Peyer's patch (tissue), 4 donors: ENCODE measurements at places on chromosomes 2 and 18.
A peak's percentile ranks its signal among the peaks of the same experiment; 100 is the strongest.

DNA sequence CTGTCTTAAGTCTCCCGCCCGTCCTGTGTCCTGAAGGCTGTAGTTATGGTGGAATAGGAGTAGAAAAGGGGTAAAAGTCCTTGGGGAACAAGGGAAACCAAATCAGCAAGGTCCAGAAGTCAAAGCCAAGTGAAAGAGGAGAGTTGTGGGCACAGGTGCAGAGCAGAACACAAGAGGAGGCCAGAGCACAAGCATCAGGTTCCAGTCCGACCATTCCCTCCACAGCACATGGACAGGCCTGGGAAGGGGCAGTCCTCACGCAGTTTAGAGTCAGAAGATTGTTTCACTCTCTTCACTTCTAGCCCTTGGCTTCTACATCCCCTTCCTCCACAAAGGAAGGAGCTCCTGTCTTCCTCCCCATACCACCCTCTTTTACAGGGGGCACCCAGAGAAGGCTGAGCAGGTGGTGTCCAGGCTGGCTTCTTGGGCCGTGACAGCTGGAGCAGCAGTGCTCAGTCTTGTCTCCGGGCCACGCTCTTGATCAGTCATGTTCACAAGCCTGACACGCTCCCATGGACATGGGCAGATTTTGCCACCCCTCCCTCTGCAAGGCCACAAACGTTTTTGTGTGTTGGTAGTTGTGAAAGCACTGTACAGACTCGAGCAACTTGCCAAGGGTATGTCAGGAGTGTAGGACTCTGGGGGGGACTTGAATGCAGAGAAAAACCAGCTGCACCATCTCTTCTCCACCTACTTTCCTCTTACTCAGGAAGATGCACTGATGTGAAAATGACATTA lies 138.5 kb upstream of the DAPL1 start:
- no peak for DNase-seq

DNA sequence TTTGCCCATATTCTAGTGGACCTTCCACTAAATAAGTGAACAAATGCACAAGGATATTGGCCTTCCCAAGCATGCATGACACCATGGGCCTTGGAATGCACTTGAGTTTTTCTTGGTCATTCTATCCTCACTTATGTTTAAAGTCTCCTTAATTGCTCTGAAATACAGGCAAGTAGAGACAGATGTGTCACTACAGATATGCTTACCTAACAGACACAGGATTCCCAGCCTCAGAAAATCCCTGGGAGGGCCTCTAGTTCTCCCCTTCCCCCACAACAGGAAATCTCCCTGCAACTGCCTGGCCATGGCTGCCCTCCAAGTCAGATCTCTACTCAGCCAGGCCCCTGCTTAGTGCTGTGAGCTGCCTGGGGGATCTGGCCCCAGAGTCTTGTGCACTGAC lies 445.2 kb downstream of the IRS1 start:
- DNase-seq: no peak

GRCh38 chr2:31476511-31477180 lies 62.1 kb upstream of the XDH start:
- no peak for DNase-seq

- no peak for DNase-seq
Observed at GRCh38 chr18:52933356-52933755, 593.4 kb downstream of the DCC start.

- DNase-seq: no peak
Observed at GRCh38 chr2:88269836-88270235, 99.7 kb downstream of the THNSL2 start.

GRCh38 chr2:74548900-74549826 lies 4.6 kb downstream of the LOXL3 start:
- DNase-seq: peak; percentile 81

DNA sequence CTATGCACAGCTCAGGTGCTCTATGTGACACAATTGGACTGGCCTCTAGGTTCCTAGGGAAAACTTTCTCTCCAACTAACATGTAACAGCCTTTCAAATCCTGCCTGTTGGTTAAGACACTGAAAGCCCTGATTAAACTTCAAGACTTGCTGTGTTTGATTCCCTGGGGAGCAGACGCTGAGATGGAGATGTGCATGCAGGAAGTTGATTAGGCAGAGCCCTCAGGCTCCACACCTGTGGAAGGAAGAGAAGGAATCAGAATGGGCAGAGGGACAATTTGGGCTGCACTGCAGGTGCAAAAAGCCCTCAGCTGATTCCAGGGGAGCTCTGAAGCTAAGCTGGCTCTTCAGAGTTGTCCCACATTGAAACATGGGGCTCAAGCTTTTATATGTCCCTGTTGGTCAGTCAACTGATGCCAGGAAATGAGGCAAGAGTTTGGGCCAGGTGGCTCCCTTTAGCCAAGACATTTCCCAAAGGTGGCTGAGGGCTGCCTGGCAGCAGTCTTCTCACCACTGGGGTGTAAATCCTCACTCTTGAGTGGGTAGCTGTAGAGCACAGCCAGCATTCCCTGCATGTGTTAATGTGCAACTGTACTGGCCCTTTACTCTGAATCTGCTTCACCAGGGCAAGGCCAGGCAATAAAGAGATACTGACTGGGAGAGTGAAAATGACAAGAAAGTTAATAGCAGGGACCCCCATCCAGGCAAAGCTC lies 199.5 kb upstream of the DDX18 start:
- no peak for DNase-seq

- peak; percentile 14 for DNase-seq
Observed at GRCh38 chr2:72148837-72149555, 1.3 kb upstream of the CYP26B1 start.

DNA sequence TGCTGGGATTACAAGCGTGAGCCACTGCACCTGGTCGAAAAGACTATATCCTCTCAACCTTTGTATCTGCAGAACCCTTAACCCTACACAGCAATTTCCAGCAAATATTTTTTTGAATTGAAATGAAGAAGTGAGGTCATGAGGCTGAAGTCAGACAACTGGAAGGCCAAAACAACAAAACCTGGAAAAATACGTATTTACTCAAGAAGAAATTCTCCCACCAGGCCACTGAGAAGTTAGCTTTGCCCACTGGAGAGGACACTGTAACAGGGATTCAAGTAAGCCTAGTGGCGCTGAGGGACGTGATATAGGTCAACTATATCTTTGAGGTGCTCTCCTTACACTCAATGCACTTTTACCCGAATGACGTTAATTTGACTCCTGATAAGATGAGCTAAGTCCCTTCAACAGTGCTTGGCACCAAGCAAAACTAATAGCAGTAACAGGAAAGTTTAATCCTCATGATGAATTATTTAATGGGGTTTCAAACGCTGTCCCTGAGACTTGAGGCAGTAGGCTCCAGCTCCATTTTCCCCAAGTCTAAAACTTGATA lies 1.9 kb downstream of the HDLBP start:
- no peak for DNase-seq

DNA sequence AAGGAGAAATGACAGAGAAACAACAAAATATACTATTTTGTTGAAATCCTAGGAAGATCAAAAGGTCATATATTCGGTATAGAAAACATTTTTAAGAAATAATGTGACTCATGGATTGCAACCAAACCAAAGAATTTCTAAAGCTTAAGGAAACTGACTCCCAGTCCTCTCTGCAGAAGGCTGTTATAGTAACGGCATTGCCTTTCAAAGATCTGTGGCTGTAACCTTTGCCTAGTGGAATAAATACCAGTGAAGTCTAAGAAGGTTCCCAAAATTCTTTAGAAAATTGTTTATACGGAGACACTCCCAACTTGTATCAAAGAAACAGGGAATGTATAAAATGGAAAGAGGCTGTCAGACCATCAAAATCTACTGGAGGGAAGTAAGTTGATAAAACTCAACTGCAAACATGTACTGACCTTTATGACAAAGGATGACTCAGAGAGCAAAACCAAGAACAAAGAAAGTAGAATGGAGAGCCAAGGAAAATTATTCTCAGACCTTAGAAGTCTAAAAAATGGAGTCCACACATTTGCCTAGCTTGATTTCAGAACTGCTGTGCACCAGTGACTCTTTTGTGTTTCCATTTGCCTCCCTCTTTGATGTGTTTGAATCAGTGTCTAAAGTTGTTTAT lies 48.6 kb upstream of the FSIP2 start:
- DNase-seq: no peak

GRCh38 chr2:23824777-23825212 lies 102.1 kb downstream of the ATAD2B start:
- no peak for DNase-seq

GRCh38 chr2:69011611-69012157 lies 1.3 kb upstream of the ANTXR1 start:
- no peak for DNase-seq

DNA sequence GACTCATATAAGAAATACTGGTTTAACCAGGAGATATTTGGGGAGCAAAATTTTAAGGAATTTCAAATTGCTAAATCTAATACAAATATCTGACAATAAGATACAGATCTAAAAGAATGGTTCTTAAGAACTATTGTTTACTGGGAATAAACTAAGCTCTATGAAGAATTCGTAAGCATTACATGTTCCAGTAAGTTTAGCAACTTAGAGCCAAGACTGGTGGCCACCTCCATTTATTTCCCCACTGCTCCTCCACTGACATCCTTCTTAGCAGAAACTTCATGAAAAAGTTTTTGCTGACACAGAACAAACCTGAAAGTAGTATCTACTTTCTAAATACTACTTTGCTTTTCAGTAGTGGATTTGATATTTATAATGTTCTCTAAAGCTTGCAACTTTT lies 83.0 kb downstream of the ACSL3 start:
- no peak for DNase-seq

DNA sequence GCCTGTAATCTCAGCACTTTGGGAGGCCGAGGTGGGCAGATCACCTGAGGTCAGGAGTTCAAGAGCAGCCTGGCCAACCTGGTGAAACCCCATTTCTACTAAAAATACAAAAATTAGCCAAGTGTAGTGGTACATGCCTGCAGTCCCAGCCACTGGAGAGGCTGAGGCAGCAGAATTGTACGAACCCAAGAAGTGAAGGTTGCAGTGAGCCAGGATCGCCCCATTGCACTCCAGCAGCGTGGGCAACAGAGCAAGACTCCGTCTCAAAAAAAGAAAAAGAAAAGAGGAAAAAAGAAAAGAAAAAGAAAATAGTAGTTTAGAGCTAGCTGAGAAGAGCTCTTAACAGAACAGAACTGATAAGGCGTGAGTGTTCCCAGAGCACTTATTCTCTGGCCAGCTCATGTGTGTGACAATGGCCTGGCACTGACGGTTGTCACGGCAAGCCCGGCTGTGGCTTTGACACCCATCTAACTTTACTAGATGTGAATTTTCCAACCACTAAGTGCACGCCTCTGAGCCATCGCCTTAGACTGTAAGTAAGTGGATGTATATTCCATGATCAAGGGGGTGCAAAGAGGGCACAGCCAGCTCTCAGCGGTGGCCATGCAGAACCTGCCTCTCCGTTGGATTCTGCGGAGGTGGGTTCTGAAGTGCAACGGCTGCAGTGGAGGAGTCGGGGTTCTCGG lies 80.0 kb downstream of the ZNF516 start:
- DNase-seq: peak; percentile 24

DNA sequence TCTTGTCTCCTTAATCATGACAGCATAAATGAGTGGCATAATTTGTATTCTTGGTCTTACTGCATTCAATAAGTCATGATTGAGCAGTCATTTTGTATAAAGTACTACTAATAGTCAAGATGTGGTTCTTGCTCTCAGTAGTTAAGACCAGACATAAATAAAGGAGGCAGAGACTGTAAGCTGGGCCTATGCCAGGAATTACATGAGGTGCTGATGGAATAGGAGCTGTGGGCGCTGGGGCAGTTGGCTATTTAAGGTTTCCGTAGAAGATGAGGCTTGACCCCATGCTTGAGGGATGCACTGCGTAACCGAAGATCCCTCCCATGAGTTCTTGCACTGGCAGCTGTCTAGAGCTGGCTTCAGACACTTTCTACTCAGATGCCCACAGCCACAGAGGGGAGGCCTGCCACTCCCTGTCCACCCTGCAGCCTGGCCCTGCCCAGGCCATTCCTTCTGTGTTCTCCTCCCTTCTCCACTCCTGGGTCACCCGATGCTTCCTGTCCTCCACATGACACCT lies 150.9 kb upstream of the REV1 start:
- DNase-seq: no peak

DNA sequence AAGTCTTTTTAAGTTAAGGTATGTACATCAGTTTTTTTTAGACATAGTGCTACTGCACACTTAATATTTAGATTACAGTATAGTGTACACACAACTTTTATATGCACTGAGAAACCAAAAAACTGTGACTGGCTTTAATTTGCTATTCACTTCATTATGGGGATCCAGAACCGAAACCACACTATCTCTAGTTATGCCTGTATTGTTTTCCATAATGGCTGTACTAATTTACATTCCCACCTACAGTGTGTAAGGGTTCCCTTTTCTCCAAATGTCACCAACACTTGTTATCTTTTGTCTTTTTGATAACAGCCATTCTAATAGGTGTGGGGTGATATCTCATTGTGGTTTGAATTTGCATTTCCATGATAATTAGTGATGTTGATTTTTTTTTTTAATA lies 213.4 kb upstream of the CCDC150 start:
- no peak for DNase-seq

DNA sequence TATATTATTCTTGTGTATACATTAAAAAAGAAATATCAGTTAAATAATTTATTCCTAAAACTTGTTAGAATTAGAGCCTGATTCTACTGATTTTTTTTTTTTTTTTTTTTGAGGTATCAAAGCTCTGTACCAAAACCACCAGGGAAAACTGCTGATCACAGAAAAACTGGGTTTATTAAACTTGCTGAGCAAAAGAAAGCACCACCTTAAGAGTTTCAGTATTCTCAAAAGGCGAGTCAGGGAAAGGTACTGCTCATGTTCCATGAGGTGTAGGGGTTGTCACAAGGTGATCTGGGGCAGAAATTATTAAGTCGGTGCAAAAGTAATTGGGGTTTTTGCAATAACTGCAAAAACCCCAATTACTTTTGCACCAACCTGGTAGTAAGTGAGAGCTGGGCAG lies 51.7 kb upstream of the KLF7 start:
- no peak for DNase-seq
